ENCODE measurements at places on chromosomes 3 and 15.
A peak's percentile ranks its signal among the peaks of the same experiment; 100 is the strongest.

DNA sequence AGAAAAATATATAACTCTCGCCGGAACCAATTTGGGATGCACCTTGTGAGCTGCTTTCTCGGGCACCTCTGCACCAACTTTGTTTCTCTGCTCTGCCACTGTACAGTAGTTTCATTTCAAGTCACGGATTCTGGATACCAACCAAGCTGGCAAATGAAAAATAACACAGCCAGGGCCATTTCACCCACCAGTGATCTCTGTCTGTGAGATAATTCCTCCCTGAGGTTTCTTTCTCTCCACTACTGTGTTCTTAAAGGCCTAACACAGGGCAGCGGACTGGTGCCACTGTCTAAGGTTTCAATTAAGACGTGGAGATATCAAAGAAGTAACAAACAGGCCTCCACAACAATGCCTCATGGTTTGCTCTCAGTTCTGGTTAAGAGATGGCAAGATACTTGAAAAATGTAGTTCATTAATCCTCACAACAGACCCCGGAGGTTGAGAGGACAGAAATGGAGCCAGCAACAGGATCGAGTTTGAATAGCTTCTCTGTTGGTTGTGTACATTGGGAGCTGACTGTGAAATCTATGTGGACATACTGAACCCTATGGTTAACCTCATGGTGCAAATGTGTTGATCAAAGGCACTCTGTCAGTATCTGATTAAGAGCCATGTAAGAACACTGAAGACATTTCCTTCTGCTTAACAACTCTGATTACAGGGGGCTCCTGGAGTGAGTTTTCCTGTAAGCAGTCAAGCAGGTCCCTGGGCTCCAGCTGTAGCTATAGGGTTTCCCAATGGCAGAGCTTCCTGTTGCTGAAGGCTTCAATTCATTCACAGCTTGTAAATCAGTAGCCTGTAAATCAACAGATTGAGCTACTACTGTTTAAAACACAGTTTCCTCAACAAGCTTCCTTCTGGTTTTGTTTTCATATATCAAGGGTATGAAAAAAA lies 470.5 kb downstream of the EPHA3 start:
- DNase-seq = no peak

- DNase-seq = no peak
Measured at GRCh38 chr15:26712335-26712734, 60.5 kb downstream of the GABRB3 start.

- DNase-seq = no peak
Measured at GRCh38 chr3:194405766-194406165, 6.7 kb upstream of the GP5 start.

- no peak for DNase-seq
Measured at GRCh38 chr3:160739079-160739478, 17.0 kb upstream of the PPM1L start.

DNA sequence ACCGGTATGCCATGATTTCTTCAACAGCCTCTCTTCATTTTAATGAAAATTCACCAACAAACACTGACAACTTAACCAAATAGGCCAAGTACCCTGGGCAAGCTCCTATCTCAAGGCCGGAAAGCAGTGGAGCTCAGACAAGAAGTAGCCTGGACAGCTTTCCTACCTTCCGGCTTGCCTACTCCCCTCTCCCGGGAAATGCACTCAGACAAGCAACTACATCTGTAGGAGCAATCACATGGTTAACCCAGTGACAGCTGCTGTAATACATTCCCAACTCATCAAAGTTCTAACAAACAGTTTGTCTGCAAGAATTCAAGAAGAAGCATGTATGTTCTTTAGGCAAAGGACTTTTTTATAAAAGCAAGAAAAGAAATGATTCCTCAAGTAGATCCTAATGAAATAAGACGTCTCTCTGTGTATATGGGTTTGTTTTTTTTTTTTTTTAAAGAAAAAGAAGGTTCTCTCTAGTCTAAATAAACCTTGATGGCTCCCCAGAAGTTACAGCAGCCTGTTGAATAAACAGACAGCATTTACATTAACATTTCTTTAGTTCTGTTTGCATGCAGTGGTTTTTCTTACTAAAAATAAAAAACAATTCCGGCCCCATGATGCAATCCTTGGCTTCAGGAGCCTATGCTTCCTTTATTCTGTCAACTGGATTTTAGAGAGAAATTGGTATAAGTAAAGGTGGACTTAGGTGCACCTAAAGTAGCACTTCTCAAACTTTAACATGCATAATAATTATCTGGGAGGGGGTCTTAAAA lies 278.7 kb downstream of the NEK10 start:
- no peak for DNase-seq

GRCh38 chr3:149179220-149179619 lies 42.4 kb downstream of the CP start:
- peak; percentile 56 for DNase-seq

DNA sequence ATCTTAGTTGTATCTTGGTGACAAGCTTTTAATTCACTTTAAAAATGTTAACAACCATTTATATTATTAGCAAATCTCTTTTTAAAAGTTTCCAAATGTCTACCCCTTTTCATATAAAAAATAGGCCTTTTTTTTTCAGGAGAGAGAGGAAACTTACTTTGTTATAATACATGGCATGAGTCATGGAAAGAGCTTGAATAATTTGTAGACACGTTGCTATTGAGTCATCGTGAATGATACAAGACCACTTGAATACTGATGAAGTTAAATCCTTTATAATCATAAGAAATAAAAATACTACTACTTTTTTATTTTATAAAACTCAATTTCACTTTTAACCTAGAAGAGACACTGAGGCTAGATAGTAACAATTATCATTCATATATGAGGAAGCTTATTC lies 70.3 kb upstream of the BBX start:
- DNase-seq = no peak

DNA sequence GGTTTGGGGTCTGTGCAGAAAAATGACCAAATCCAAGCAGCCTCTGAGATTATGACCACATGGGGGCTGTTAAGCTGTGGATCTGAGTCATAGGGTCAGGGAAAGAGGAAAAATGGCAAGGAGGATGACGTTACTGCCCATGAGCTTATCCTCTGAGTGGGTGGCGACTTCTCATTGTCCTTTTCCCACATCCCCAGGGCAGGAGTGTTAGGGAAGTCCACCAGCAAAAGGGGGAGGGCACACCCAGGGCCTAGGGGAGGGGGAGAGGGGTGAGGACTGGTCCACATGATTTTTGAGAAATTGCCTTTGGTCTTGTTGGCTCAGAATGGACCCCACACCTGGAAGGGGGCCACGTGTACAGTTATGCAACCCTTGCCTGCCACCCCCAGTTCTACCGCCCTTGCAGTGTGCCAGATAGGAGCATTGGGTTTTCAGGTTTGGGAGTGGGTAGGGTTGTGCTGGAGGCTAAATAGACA lies 2.6 kb downstream of the CD276 start:
- DNase-seq = no peak

- no peak for DNase-seq
Measured at GRCh38 chr3:151630938-151631441, 102.7 kb upstream of the AADACL2 start.

- DNase-seq = no peak
Measured at GRCh38 chr3:128498127-128498626, 5.2 kb upstream of the GATA2 start.

- DNase-seq = no peak
Measured at GRCh38 chr3:195238586-195239118, 32.3 kb downstream of the XXYLT1 start.

DNA sequence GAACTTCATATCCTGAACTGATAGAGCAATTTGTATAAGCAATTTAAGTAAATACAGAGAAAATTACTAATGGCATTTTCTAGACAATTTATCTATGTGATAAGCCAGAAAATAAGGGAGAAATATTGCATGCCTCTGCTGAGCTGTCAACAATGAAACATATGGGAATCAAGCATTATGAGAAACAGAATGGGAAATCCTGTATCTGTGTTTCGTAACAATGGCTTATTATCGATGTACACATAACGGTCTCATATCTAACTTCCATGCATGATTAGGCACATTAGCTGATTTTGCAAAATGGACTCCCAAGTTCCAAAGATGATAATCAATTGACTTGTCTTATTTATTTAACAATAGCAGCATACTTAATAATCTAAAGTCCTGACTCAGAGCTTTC lies 30.4 kb upstream of the KCNMB2 start:
- DNase-seq = no peak

DNA sequence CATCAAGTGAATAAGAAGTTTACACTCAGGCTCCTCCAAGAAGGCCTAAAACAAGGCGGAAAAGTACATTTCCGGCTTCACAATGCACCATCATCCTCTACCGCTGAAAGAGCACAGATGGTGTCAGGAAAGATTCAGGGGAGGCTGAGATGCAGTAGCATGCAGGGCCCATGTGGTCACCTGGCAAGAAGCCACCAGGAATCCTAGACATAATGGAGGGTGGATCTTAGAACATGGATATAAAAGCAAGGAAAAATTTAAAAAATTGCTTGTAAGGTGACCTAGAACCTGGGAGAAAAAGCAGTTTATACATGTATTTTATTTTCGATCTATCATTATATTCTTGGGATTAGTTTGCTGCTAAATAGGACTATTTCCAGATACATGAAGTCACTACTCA lies 21.9 kb upstream of the OTOL1 start:
- no peak for DNase-seq

GRCh38 chr15:51051776-51052175 lies 42.9 kb downstream of the TNFAIP8L3 start:
- DNase-seq = no peak

DNA sequence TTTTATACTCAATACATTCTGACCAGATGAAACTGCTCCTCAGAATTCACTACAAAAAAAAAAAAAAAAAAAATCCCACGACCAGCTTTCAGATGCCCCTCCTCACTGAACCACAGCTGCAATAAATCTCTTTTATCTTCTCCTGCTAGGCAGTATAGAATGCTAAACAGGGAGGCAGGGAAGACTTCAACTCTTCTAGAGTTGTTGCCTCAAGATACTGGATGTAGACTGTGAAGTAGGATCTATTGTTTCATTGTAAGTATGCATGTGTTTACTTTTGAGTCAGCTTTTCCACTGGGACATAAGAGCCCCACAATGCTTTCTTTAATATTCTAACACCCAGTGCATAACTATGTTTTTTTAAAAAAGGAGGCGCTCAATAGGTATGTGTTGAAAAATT lies 401.4 kb downstream of the TBL1XR1 start:
- DNase-seq = no peak

GRCh38 chr15:66390678-66391077 lies 4.0 kb downstream of the MAP2K1 start:
- DNase-seq = no peak

GRCh38 chr15:89098281-89098680 lies 10.0 kb downstream of the ABHD2 start:
- no peak for DNase-seq

GRCh38 chr15:68581725-68582124 lies 2.9 kb downstream of the CORO2B start:
- DNase-seq = no peak

GRCh38 chr3:156209631-156210335 lies 89.4 kb downstream of the KCNAB1 start:
- DNase-seq = no peak

GRCh38 chr15:31215490-31216214 lies 111.0 kb upstream of the KLF13 start:
- DNase-seq = peak; percentile 46

- no peak for DNase-seq
Measured at GRCh38 chr15:76994971-76995945, at the start of gene PSTPIP1. Gene PSTPIP1 (plus strand): TSS chr15:76995126. CDS start chr15:76995574, 448 bp downstream.

DNA sequence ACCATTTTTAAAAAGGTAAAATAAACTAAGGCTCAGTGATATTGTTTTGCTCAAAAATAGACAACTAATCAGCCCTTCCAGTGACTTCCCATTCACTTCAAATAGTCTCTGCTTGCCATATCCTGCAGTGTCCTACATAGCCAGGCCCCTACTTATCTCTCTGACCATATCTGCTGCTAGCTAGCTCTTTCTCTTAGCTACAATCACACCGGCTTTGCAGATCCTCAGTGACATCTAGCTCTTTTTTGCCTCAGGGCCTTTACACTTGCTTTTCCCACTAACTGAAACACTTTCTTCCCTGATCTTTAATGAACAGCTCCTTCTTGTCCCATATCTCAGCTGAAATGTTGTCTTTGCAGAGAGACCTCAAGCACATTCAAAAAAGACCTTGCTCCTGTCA lies 161.3 kb downstream of the IL5RA start:
- DNase-seq = no peak

DNA sequence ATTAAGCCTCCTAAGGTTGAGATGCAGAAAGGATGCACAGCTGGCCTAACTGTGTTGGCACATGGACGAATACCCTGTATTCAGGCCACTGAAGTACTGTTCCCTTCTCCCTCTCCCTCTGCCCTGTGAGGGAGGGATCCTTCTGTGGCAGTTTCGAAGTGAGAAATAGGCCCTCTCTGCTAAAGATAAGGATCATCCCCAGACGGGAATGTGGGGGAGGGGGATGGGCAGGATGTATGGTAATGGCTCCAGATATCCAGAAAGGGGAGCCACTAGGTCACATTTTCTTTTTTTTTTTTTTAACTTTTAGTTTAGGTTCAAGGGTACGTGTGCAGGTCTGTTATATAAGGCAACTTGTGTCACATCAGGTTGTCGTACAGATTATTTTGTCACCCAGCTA lies 463.1 kb downstream of the TBL1XR1 start:
- DNase-seq = no peak

DNA sequence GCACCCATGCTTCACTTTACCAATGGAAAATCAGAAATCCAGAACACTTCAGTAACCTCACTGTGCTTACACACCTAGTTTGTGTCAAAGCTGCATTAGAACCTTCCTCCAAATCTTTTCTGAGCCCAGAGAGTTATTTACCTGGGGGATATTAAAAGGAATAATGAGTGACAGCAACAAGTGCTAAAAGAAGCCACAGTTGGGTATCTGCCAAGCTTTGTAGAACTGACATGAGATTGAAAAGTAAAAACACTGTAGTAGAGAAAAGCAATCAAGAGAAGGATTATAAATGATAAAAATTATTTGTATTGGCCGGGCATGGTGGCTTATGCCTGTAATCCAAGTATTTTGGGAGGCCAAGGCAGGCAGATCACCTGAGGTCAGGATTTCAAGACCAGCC lies 8.8 kb upstream of the TBC1D23 start:
- DNase-seq = no peak

- DNase-seq = no peak
Measured at GRCh38 chr15:29182590-29182989, 87.0 kb downstream of the NSMCE3 start.

- DNase-seq = no peak
Measured at GRCh38 chr3:101665357-101665756, 11.6 kb downstream of the ZBTB11 start.

GRCh38 chr3:162973428-162973917 lies 1476.9 kb downstream of the OTOL1 start:
- no peak for DNase-seq

All from SW 1271 (cell line).